Cardiac fibroblast (primary cell): ENCODE measurements at places on chromosomes 1 and 21.
A peak's percentile ranks its signal among the peaks of the same experiment; 100 is the strongest.

DNA sequence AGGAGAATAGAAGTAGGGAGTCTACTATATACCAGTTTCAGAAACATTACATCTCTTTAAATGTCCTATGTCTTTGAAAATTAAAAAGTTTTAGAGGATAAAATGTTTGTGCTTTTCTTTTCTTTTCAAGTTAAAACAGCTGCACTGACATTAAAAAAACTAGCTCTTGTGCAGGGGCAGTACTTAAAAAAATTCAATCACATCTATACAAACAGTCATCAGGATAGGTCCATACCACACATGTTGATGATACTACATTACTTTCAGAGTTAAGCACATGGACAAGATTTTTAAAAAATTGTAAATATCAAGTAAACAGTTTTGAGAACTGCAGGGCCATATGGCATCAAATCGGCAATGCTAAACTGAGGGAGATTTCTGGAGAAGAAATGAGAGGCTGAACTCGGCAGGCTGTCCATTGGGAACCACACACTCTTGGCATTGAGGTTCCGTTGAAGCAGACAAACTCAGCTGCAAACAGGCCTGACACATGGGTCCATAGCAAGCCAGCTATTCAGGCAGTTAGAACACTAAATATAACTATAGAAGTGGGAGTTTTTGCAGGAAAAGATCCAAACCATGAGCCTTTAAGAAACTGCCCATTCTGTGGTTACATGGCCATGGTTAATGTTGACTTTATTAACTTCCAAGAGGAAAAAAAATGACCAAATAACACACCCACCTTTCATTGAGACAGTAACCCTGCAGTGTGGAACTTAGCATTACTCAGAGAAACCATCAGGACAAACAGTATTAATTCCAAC is 84.5 kb upstream of the BCL10 start:
- DNase-seq, result peak; percentile 65

- DNase-seq, result peak; percentile 54
Observed at GRCh38 chr1:109091839-109092193, 1.3 kb downstream of the TMEM167B start.

- no peak for DNase-seq
Observed at GRCh38 chr1:40817791-40818263, 34.2 kb downstream of the KCNQ4 start.

GRCh38 chr1:209064850-209065706 is 518.4 kb upstream of the CAMK1G start:
- DNase-seq, result no peak

GRCh38 chr1:102640872-102641271 is 467.4 kb downstream of the COL11A1 start:
- DNase-seq, result no peak

DNA sequence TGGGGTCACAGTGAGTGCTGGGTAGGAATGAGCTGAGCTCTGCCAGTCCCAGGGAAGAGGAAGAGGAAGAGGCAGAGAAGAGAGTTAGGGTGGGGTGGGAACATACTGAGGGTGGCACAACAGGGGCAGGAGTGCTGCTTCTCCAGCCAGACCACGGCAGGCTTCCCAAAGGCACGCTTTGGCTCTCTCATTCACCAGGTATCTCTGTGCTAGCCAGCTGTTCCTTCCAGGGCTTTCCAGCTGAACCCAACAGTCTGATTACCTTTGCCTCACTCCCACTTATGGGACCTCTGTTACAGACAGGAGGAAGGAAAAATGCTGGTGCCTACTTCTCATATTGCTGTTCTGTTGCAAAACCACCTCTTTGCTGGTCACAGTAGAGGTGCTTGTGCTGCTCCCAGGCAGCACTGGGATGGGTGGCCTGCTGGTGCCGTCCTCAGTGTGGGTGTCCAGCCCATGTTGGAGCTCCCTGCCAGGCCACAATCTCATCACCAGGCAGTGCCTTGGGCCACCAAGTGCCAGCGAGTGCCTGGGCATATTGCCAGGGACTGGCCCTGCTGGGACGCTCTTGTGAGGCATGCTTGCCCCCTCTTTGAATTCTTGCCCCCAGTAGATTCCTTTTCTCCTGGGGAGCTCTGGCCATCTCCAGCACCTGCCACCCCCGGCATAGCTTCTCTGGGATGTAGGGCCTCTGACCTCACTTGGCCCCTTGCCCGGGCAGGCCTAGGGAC is 2.1 kb downstream of the ADORA1 start:
- no peak for DNase-seq

DNA sequence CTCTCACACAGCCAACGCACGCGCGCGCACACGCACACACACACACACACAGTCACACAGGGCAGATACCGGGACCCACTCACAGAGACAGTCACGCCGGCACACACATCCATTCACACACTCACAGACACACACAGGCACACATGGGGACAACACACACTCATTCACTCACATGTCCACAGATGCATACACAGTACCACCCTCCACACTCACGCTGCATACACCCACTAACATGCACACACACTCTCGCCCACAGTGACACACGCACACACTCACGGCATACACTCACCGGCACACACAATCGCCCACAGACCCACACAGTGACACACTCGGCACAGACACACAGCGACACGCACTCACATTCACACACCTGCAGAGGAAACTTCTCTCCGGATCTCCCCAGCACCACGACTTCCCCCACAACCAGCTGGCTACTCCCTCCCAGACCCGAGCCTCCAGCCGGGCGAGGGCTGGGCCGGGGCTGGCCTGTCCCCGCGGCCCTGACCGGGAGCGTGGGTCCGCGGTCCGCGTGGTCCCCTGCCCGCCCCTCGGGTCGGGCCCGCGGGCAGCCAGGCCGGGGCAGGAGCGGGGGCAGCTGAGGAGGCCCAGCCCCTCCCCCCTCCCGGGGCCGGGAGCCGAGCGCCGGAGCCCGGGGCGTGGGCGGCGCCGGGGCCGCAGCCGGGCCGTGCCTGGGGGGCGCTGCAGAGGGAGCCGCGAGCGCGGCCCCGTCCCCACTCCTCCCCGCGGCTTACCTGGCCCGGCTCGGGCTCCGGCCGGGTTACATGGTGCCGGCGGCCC is 552 bp downstream of the DLGAP3 start:
- DNase-seq, result no peak

DNA sequence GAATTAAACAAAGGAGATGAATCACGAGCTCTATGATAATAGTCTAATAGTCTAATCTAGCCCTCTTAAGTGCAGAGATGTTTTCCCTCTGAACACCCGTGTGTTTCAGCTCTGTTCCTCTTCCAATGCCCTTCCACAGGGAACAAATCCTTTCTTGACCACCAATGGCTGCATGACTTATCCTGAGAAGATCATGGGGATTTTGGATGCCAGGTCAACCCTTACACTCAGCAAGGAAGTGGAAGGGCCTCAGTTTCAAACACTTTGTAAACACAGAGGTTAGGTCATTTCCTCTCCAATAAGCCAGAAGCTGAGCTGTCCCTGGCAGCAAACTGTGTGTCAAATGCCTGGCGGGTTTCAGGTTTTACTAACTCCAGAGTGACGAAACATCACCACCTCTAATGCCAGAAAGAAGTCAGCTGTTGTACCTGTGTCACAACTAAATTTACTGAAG is 200.0 kb downstream of the GABPA start:
- peak; percentile 94 for DNase-seq

- no peak for DNase-seq
Observed at GRCh38 chr21:44405091-44405947, 50.0 kb upstream of the LRRC3 start.

DNA sequence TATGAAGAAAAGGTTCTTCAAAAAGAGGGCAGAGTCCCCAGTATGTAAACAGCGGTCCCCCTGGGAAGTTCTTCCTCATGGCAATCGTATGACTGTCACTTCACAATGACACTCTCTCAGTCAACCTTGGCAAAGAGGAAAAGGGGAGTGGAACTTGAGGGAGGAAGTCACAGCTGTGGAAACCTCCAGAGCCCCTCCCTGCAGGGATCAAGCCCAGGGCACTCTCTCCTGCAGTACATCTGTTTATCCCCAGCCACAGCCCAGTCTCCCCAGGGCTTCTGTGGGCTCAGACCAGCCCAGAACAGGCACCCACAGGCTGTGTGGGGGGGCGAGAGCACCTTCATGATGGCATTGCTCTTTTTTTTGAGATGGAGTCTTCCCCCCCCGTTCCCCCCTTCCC is 2.0 kb downstream of the ATP13A2 start:
- DNase-seq, result no peak

- DNase-seq, result no peak
Observed at GRCh38 chr1:10398278-10398733, 558 bp upstream of the PGD start.
